Stimulated activated CD4-positive, alpha-beta T cell treated with anti-CD3 and anti-CD28 coated beads, Interleukin-15, amount 100 ng/mL, for 1 hour (primary cell): ENCODE measurements at places on chromosomes 6 and 20.
A peak's percentile ranks its signal among the peaks of the same experiment; 100 is the strongest.

DNA sequence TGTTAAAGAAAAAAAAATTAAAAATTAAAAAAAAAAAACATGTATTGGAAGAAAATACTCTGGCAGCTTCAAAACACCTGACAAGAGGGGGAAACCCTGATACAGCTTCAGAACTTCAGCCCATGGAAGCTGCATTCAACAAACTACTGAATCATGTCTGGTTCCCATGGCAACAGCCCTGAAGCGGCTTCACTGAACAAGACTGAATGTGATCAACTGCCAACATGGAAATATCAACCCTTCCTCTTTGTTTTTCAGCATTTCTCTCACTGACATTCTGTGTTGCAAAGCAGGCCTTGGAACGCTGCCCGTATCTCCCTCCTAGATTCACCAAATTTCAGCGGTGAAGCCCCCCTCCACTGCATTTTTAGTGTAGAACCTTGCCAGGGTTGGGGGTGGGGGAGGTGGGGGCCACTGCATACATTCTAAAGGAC lies 91.3 kb upstream of the SHLD1 start:
- DNase-seq = no peak

DNA sequence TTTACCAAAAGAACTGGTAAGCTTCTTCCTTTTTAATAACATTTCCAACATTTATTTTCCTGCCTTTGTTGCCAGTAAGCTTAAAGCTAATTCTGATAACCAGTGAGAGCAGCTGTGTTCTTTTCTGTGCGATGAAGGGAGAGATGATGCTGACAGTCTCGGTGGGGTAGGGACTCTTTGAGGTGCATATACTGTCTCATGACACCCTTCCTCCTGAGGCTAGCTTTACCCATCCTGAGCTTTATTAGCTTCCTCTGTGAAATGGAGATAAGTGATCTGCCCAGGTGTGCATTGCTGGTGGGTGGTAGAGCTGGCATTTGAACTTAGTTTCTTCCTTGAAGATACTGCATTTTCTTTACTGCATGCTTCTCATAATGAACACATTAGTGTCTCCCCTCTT lies 92.5 kb downstream of the LRRC1 start:
- DNase-seq = no peak

GRCh38 chr6:111114087-111114443 lies 26.8 kb downstream of the SLC16A10 start:
- no peak for DNase-seq

GRCh38 chr20:23350904-23351838 lies 580 bp downstream of the NXT1 start:
- peak; percentile 38 for DNase-seq

DNA sequence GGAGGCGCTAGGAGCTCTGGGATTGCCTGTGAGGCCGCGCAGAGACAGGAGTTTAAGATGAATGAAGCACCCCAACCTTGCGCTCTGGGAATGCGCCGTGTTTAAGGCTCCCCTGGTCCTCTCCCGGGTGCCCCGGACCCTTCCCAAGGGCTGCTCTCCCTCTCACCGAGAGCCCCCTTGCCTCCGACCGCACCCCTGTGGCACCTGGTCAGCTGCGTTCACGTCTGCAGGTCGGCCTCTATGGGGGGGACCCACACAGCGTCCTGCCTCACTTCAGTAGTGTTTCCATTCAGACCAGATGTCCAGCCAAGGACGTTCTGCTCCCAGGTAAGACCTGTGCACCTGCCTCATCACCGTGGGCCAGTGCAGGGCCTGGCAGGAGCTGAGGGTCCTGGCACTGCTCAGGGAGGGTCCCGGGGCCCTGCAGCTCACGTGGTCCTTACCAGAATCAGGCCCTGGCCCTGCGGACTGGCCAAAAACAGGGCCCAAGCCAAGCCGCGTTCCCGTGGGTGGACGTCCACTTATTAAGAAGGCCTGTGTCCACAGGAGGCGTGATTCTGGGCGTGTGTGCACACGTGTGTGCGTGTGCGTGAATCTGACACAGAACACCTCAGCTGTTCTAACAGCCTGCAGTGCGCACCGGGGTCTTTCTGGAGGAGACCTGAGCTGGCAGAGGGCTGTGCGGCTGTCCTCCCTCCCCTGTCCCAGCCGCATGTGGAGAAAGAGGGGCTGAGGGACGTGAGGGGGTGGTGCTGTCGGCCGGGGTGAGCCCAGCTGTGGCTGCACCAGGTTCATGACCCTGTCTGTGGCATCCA lies 79.9 kb upstream of the BHLHE23 start:
- no peak for DNase-seq

- DNase-seq = no peak
These were observed 37.1 kb downstream of the SYNE1 start for GRCh38 chr6:152600022-152600421.

DNA sequence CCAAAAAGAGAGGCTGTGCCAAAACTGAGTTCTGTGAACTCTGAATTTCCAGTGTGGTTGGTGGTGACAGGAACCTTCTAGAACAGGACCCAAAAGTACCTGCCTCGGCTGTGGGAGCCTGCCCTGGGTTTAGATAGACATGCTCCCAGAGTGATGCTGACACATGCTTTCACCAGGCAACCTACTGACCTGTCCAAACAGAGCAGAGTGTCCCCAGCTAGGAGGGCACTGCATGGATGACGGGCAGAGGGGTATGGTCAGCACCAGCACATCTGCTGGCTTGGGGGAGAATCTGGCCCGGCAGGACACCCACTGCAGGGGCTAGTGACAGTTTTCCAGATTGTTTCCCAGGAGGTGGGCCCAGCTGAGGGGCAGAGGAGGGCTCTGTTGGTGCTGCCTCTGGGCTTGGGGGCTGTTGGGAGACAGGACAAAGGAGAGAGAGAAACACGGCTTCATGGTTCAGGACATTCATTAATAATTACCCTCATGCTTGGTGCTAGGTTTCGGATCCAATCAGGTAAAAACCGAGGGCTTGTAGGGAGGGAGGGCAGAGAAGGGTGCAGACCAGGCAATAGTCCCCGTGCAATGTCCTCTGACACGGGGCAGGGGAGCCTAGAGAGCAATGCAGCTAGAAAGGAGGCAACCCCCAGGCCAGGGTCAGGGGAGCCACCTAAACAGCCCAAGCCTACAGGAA lies 15.0 kb downstream of the KCNK5 start:
- DNase-seq = no peak

- no peak for DNase-seq
These were observed 28.1 kb downstream of the NCOA7 start for GRCh38 chr6:125818772-125819260.

- no peak for DNase-seq
These were observed 16.8 kb upstream of the PTGIS start for GRCh38 chr20:49584418-49585382.

GRCh38 chr20:59778615-59779200 lies 154.7 kb downstream of the SYCP2 start:
- DNase-seq = no peak

DNA sequence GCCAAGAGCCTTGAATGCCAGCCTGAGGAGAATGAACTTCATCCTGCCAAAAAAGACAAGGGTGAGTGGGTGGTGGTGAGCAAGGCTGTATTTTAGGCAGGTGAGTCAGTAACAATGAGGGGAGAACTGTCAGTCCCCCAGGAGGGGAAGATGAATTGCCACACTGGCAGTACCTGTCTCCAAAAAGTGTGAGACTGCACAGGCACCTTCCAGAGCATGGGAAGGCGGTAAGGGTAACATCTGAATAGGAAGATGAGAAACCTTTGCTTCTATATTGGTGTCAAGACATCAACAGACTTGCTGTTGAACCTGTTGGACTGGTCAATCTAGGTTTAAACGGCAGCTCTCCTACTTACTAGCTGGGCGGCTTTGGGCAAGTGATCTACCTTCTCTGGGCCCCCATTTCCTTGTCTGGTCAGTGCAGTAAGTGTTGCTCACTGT lies 30.9 kb downstream of the STK35 start:
- no peak for DNase-seq

- DNase-seq = no peak
These were observed 50.6 kb upstream of the GGTLC1 start for GRCh38 chr20:24039196-24039595.

- no peak for DNase-seq
These were observed 70.4 kb upstream of the MLN start for GRCh38 chr6:33874136-33874760.

GRCh38 chr20:51380401-51381385 lies 161.8 kb downstream of the NFATC2 start:
- no peak for DNase-seq

DNA sequence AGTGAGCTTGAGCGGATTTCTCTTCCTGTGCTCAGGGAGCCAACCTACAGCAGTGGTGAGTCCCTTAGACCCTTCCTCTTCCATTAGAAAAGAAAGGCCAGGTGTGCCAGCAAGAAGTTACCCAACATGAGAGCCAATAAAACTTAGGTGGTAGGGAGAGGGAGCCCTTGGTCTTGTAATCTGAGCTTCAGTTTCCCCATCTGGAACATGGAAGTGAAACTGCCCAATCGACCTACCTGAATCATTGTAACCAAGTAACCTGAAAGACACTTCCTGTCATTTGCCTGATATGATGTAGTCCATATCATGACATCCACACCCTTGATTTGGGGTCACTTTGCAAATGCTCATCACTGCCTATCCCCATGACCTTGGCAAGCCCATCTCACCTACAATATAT lies 66.4 kb downstream of the MDGA1 start:
- no peak for DNase-seq

- no peak for DNase-seq
These were observed 85.7 kb downstream of the TAF4 start for GRCh38 chr20:61979701-61980635.

GRCh38 chr6:151103266-151103665 lies 136.5 kb upstream of the AKAP12 start:
- no peak for DNase-seq

DNA sequence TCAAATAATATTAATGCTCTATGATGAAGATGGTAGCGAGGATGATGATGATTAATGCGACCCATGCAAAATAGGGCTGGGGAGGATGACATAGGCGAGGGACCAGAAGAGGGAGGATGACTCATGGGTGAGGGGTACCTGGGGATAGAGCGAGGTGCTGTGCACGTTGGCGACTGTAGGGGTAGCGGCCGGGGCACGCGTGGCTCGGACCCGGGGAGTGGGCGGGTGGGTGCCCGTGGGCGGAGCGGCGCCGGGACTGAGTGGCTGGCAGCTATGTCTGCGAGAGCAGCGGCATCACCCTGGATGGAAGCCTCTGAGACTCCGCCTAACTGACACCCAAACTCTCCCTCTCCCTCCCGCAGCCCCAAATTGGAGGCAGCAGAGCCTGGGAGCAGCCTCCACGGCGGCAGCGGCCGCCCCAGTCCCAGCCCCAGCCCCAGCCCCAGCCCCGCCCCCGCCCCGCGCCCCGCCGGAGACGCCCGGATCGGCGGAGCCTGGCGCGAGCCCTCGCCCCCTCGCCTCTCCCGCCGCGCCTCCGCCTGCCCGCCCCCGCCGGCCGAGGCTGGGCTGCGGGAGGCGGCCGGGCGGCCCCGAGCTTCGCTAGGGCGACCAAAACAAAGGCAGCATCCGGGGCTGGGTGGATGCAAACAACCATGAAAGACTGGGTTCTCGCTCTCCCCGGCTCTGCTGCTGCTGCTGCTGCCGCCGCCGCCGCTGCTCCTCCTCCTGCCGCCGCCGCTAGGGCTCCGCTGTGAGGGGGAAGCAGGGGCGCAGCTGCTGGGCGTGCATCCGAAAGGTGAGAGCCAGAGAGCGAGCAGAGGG lies at the start of gene RIMS1:
RIMS1 (plus strand) TSS at position 367 of the 822 bp plus-strand sequence. CDS start 474 bp downstream, outside the sequence.
- no peak for DNase-seq

GRCh38 chr6:14118091-14118439 lies 493 bp downstream of the CD83 start:
- no peak for DNase-seq

- no peak for DNase-seq
These were observed 8.5 kb upstream of the EDN3 start for GRCh38 chr20:59291740-59292383.

DNA sequence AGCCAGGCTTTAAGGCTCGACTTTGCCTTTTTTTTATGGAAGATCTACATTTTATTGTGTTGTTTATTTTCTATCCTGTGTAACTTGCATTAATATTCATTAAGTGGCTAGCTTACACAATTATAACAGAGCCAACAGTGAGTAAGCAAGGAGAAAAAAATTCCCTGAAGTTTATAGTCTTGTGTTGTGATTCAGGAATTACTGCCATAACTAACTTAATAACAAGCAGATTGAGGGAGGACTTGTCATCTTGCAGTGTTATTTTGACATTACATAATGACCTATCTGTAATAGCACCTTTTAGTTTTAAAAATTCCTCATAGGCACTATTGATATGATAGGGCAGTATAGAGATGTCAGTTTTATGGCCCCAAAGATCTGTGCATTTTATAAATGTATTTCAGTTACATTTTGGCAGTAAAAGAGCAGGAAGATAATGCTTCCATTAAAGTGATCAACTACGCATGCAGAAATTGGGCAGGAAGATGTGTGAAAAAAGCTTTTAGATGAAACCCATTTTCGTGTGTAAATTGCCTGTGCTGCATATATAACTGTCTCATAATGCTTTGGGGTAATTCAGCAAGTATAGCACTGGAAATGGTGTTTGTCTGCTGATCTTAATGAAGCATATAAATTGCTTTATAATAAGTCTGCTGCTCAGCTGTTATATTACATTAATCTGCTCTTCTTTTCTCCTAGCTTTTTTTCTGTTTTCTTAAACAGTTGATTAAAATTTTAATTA lies 123.0 kb downstream of the SMAP1 start:
- no peak for DNase-seq

- no peak for DNase-seq
These were observed 23.9 kb downstream of the RNF217 start for GRCh38 chr6:124986164-124986563.

GRCh38 chr20:1215386-1216170 lies 10.3 kb upstream of the RAD21L1 start:
- DNase-seq = no peak

DNA sequence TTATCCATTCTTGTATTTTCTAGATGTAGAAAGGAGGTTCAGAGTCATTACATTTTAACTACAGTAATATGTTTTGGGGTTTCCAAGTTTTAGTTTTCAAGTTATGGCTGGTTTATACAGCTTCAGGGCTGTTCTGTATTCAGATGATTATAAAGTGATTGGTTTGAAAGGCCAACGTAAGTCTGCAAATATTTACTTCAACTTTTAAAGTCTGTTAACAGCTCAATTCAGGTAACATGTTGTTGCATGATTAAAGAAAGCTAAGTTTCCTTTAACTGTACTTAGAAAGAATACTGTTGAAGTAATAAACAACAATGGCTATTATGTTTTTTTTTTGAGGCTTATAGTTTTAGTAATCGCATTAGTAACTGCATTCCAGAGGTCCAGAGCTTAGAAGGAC lies 22.8 kb upstream of the GCLC start:
- DNase-seq = no peak
